Large intestine (tissue), 12 donors: ENCODE measurements at places on chromosomes 1 and 21. TPM values are rescaled to one million over a fixed set of nuclear protein-coding genes. Genes with fewer than 3 reads are reported as not detected.

ACTL8 gene
- polyA plus RNA-seq = not detected

CR1 gene
- polyA plus RNA-seq = 0.66 TPM

CFHR1 gene
- 0.16 TPM for polyA plus RNA-seq

GRCh38 chr1:34362949-34363348, 186.2 kb downstream of the C1orf94 start:
- DNase-seq = no peak

GRCh38 chr1:245465666-245466065, 310.9 kb downstream of the KIF26B start:
- no peak for DNase-seq

DNA sequence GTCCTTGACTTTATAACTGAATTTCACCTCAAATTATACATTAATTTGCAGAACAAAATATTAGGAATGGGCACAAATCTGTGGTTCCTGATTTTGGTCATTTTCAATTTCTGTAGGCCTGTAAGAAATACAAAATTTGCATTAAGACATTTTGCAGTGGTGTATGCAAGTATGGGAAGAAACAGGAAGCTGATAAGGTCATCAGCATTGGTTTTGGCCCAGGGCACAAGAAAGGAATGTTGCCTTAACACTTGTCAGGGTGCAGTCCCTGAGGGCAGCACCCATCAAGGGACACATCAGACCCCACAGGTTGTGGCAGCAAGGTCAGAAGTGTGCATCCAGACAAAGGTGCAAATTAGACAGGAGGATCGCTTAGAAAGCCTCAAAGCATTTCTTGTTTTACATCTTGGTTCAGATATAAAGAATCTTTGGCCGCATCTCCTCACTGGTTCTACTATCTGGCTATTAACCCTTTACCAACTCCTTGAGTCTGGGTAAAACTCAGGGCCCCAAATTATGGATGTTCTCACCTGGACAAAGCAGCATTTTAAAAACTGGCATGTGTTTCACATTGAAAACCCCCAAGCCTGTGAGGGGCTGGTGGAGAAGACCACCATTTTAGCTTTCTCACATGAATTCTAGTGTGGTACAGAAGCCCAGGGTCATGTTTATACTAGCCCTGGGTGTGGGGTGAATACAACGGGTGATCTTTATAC, 182.4 kb downstream of the CDC7 start:
- DNase-seq = no peak

DNA sequence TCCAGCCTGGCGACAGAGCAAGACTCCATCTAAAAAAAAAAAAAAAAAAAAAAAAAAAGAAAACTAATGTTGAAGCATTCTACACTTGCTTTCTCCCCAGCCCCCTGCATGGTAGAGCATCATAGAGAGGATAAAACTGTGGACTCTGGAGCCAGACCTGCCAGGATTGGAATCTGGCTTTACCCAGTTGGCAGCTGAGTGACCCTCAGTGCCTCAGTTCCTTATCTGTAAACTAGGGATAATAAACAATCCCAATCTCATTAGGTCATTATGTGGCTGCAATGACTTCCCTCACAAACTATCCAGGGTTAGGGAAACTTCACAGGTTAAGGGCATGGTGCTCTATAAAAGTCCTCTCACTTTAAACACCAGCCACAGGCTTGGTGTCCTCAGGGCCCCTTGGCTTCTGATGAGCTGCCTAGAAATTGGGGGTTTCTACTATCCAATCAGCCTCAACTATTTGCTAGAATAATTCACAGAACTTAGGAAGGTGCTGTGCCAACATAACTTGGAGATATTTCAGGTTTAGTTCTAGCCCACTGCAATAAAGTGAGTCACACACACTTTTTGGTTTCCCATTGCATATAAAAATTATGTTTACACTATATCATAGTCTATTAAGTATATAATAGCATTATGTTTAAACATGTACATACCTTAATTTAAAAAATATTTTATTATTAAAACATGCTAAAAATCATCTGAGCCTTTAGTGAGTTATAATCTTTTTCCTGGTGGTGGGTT, 180.5 kb upstream of the B3GALT2 start:
- DNase-seq = no peak

GRCh38 chr21:41743321-41744027, 23.4 kb downstream of the RIPK4 start:
- DNase-seq = no peak
